ENCODE measurements at places on chromosomes 5 and 9.

DNA sequence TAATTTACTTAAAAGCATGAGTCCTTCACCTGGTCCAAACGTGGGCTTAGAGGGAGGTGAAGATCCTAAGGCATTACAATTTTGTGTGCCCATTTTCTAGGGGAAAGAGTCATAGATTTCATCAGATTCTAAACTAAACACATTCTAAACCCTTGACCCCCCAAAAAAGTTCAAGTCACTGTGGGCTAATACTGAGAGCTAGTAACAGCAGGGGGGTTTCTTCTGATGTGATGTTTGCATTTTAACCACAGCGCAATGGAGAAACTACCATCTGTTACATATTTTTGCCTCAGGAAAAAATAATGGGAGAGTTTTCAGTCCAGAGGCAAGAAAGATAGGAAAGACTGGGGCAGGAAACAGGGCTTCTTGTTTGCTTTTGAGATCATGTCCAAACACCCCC lies 110.8 kb upstream of the SLC1A3 start:
- no peak for DNase-seq

- DNase-seq, result no peak
Measured at GRCh38 chr5:168469816-168470215, 16.5 kb upstream of the RARS1 start.

GRCh38 chr9:4620881-4621555 lies 41.1 kb upstream of the PLPP6 start:
- no peak for DNase-seq

DNA sequence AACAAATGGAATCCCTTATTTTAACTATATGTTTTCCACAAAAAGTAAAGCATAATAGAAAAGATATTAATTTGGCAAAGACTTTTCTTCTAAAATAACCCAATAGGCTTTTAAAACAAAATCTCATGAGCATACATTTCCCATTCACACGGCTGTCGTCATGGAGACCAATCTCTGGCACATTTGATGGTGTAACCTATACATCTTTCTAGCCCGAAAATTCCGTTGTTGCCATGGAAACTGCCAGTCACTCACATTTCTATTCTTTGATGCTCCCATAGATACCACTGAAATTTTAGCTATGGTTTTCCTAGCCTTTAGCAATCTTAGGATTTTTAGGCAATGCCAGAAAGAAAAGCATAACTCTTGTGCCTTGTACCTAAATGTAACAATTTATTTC lies 262.9 kb upstream of the TRPM3 start:
- no peak for DNase-seq

DNA sequence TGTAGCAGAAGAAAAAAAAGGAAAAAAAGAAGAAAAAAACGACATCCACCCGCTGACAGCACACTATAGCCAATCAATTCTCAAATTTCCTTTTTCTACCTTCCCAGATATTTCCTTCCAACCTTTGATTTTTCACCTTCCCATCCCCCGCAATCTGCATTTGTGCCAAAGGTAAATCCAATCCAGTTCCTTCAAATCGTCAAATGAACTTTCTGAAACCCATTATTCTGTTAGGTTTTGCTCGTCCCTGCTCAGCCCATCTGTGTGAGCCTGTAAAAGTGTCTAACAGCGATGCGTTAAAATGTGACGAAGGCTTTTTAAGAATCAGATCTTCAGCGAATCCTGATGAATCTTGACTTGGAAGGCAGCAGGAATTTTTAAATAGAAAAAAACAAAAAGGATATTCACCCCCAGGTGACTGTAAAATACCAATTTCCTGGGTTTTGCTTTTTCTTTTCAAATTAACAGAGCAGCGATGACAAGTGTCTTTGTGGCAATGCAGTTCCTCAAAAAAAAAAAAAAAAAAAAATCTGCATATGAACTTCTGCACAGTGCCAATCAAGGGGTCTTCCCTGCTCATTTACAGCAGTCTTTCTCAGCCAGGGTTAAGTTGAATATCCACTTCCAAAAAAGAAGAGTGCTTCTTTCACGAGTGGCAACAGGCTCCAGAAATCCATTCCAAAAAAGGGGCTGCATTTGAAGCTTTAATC lies 367 bp upstream of the SHC3 start:
- no peak for DNase-seq

- no peak for DNase-seq
Measured at GRCh38 chr9:130268521-130269211, 3.1 kb downstream of the HMCN2 start.

GRCh38 chr5:175288048-175288621 lies 155.8 kb downstream of the DRD1 start:
- no peak for DNase-seq

- DNase-seq, result no peak
Measured at GRCh38 chr9:72674961-72675360, 153.6 kb downstream of the TMC1 start.

- DNase-seq, result no peak
Measured at GRCh38 chr9:109206670-109207069, 39.6 kb upstream of the FRRS1L start.

- DNase-seq, result no peak
Measured at GRCh38 chr9:105672711-105673234, 10.5 kb downstream of the TAL2 start.

DNA sequence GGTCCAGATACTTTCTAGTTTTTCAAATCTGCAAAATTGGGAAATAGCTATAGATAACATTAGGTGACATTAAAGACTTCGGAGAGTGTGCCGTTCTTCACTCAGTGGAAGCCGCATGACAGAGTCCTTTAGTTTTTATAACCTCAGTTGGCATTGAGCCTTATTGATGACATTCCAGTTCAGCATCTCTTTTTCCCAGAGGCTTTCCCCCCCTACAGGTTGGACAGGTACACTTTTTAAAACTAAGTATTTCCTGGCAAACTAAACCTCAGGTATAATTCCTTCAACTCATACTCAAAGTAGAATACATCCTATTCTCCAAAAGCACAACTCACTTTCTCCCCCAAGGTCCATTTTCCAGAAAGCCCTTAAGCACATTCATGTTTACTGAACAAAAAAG lies 58.7 kb downstream of the SLC46A2 start:
- DNase-seq, result no peak

DNA sequence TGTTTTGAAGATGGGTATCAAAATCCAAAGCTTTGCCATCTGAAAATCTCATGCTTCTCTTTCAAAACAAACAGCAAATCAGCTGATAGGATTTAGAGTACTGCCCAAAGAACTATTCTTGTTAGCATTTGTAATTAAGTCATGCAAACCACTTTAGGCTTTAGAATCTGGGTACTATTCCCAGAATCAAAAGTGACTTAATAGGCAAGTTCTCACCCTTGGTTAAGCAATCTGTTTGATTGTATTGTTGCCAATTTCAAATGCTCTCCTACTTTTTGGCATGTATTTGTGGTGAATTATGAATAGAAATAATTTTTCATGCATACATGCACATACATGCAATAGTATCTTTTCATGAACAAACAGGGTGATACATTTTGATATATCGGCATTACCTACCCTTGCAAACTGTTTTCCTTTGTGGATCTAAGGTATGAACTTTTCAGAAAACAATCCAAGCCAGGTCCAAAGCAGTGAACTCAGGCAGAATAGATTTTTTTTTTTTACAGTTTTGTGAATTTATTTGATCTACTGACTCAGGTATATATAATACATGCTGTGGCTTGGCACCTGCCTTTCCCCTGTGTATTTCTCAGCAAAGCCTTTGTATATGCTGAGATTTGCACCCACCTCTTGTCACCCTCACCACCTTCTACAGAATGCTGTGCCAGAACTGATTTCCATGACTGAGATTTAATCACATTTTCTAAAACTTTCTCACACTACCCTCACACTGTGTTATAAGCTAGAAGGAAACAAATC lies 9.0 kb downstream of the IL33 start:
- no peak for DNase-seq

GRCh38 chr9:91773156-91773555 lies 176.9 kb downstream of the ROR2 start:
- DNase-seq, result no peak

- no peak for DNase-seq
Measured at GRCh38 chr9:112093147-112093869, 81.8 kb downstream of the SUSD1 start.

DNA sequence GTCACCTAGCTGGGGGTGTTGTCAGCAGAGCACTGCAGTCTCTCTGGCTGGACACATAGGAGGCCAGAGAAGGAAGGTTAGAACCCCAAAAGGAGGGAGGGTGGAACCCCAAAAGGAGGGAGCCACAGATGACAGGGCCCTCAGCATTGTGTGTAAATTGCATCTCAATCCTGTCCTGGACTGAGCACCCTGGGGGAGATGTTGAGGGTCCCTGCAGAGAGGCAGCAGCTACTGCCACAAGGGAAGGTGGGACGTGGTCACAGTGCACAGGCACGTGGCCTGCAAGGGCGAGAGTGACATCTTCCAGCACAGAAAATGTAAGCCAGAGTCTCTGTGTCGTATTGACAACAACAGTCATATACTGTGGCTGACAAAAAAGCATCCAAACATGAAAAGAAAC lies 36.5 kb upstream of the CEP72 start:
- no peak for DNase-seq

DNA sequence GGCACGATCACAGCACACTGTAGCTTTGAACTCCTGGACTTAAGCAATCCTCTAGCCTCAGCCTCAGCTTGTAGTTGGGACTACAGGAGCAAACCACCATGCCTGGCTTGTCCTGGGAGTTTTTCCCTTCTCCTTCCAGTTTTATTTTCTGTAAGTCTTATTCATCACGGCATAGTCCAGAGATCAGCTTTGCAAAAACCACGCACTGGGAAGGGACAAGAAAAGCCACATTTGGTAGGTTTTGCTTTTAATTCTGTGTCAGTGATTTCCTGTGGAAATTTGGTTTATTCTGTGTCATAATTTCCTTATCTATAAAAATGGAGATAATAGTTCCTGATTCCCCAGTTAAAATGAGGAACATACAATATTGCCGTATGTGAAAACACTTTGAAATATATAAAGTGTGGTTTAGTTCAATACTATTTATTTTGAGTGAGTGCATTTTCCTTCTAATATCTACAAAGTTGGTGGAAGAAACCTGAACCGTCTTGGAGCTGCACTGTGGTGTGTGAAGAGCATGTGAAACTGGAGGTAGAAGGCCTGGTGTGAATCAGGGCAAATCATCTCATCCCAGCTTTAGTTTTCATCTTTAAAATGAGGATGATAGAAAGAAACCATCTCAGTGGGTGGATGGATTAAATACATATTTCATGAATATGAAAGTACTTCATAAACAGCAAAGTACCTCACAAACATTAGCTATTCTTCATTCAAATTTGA lies 92.8 kb upstream of the ELL2 start:
- DNase-seq, result no peak

DNA sequence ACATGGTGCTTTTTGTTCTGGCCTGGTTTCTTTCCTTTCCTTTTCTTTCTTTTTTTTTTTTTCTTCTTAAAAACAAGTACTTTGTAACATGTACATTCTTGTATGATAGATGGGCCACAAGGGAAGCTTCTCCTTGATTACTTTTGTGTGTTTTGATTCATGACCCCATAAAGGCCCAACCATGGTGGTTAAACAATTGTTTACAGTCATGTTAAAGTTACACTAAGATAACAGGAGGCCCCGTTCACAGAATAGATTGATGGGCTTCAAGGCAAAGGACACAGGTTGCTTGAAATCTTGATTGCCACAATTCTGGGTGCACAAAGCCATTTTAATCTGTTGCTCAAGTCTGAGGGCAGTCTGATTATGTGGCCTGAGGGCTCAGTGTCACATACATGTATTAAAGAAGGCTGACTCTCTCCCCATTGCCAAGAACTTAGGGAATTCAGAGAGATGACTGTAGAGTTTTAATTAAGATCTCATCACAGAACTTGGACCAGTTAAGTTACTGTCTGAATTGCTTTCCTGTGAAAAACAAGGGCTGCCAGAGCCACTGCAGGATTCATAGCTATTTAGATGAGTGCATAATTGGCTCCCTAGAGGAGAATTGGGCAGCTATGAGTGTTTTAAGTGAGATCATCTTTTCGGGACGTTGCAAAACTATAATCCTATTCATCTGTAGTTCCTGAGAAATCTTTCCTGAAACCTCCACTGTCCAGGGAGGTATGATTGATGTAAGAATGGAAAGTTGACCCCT lies 163.4 kb downstream of the TLE4 start:
- DNase-seq, result no peak

DNA sequence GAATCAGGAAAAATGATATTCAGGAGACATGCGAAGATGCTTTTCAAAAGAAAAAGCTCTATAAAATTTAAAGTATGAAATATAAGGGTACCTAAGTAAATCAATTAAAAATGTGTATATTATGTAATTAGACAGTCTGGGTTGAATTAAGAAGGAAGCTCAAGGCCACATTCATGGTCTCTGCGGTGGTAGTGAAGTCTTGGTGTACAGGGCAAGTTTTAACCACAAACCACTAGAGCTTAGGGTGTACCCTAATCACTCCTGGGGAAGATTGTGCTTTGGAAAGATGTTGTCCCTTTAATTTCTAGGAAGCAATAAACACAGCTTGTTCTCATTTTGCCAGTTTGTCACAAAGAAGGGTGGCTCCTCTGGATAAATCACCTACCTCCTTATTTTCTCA lies 287.2 kb upstream of the ZNF608 start:
- no peak for DNase-seq

DNA sequence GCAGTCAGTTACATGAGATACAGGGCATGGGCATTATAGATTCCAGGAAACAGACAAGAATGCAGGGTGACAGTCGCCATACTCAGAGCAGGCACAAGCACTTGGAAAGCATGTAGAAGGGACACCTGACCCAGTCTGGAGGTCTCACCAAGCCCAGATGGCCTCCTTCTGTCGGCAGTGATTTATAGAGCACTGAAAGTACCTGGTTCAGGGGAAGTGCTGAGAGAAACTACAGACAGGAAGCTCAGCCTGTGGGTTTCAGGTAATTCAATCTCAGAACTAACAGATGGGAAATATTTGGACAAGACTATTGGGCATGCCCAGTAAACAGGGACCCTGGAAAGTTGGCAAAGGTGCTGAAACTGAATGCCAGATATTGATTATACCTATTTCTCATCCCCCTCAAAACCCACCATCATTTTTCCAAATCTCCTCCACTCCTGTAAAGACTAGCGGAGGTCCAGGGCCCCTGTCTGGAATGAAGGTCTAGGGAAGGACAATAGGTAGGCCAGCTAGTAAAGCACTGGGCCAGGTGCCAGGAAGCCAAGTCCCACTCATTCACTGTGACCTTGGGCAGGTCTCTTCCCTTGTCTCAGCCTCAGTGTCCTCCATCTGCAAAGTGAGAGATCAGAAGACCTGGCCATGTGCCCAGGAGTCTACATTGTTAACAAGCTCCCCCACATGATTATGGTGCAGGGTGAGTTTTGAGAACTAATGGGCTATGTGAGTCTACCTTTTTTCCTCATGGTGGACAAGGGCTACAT lies 26.9 kb downstream of the KLHL3 start:
- no peak for DNase-seq
